ENCODE measurements at places on chromosomes 6 and 20.

GRCh38 chr6:26432627-26433201 is 7.6 kb upstream of the BTN3A3 start:
- no peak for DNase-seq

DNA sequence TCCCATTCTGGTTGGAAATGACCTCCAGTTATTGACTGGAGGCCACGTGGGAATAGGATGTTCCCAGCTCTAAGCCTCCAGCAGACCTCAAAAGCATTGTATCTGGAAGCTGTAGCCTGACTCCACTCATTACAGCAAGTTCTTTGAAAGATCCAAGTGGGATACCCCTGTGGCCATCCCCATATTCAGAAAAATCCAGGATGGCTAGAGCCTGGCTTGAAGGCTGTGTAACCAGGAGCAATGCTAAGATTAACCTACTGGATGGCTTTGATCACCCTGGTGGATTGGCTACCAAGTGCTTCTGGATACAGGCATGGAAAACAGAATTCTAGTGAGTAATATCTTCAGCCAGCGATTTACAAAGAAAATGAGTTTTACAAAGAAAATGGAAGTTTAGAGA is 151.2 kb downstream of the ADGRG6 start:
- no peak for DNase-seq

DNA sequence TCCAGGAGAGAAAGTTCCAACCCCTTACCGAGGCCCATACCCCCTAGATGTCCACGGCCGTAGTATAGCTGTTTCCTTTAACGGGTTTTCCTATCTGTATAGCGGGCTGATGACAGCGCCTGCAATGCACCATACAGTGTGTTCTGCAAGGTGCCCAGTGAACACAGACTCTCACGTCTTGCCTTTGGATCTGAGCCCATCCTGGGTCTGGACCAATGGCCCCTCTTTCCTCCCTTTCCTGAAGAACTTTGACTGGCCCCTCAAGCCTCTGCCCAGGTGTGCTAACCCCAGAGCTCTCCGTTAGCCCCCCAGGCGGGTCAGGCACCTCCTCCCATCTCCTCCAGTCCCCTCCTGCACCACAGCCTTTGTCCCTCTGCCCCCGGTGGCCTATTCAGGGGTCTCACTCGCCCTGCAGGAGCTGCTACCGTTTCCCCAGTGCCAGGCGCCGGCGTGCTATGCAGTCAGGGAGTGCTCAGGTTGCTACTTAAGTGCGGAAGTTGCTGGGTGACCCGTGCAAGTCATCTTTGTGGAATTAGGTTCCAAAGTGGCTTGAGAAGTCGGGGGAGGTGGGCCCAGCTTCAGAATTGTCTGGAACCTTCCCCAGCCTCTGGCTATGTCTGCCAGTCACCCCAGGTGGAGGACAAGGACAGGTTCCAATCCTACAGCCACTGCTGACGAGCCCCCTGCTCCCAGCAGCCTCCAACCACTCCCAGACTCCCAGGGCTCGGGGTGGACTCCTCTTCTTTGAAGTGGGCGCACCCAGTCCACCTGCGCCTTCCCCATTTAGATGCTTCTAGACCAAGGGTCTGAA is 35.0 kb upstream of the ZBP1 start:
- DNase-seq = no peak

DNA sequence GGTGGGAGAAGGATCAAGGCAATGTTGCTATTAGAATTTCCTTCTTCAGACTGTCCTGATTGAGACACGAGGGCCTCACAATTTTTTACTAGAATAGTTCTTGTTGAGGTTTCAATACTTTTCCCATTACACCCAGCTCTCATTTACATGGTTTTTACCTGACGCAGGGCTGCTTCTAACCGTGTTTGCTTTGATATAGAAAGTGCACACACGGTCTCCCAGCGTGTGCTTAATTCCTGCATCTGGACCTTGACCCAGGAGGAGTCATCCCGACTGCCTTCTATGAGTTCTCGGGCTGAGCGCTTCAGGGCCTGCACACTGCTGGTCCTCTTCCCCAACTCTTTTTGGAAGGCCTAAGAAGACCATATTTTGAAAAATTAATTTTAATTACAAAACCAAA is 160.2 kb downstream of the DST start:
- no peak for DNase-seq

DNA sequence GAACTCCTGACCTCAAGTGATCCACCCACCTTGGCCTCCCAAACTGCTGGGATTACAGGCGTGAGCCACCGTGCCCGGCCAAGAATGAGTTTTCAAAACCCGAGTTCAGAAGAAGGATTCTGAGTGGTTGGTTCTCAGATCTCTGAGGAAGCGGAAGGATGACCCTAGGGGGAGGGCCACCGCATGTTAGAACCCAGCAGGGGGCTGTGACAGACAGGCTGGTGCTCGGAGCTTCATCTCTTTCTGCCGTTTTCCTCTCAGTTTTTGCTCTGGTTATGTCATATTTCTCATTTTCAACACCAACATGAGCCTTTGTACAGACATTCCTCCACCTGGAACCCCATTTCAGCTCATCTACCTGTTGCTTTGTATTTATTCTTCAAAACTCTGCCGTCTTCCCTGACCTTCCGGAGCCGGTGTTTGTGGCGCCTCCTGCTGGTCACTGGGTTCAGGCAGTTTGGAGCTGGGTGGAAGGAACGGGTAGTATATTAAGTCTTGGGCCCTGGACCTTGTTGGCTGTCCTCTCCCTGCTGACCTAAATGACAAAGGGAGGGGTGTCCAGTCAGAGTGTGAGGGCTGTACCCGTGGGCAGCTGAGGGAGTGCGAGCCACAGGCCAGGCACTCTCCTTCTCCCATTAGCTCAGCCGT is at the start of gene DEFB123:
Gene DEFB123 (plus strand): TSS at position 621 of the 648 bp plus-strand sequence. CDS start 67 bp downstream, outside the sequence.
- DNase-seq = no peak

GRCh38 chr6:90537723-90538258 is 49.1 kb downstream of the MAP3K7 start:
- no peak for DNase-seq

GRCh38 chr6:161836643-161837448 is 563.0 kb upstream of the AGPAT4 start:
- DNase-seq = no peak

- no peak for DNase-seq
Observed at GRCh38 chr20:19615629-19616028, 142.4 kb upstream of the RIN2 start.

DNA sequence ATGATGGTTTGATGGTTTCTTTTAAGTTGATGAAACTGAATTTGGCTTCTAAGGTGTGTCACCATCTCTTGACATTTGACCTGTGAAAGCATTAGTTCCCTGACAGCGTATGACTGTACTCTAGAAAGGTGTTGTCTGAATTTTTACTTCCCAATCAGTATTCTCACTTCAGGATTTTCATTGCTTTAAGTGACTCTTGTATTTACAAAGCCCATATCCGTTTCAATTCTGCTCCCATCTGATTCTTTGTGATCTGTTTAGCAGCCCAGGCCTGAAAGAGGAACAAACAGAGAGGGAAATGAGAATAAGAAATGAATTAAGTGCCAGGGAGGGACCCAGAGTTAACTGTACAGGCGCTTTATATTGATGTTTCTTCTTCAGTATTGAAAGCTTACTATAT is 73.7 kb downstream of the FARS2 start:
- no peak for DNase-seq

GRCh38 chr6:53020005-53020744 is 25.1 kb upstream of the GSTA4 start:
- DNase-seq = no peak

Data from activated CD4-positive, alpha-beta T cell treated with anti-CD3 and anti-CD28 coated beads, Interleukin-2, amount 10 ng/mL, durations not matched to agents 24 days and 14 days (primary cell).